Stimulated activated CD4-positive, alpha-beta T cell treated with anti-CD3 and anti-CD28 coated beads, TNF-alpha, amount 100 ng/mL, for 1 hour (primary cell): ENCODE measurements at places on chromosomes 11 and 22.

DNA sequence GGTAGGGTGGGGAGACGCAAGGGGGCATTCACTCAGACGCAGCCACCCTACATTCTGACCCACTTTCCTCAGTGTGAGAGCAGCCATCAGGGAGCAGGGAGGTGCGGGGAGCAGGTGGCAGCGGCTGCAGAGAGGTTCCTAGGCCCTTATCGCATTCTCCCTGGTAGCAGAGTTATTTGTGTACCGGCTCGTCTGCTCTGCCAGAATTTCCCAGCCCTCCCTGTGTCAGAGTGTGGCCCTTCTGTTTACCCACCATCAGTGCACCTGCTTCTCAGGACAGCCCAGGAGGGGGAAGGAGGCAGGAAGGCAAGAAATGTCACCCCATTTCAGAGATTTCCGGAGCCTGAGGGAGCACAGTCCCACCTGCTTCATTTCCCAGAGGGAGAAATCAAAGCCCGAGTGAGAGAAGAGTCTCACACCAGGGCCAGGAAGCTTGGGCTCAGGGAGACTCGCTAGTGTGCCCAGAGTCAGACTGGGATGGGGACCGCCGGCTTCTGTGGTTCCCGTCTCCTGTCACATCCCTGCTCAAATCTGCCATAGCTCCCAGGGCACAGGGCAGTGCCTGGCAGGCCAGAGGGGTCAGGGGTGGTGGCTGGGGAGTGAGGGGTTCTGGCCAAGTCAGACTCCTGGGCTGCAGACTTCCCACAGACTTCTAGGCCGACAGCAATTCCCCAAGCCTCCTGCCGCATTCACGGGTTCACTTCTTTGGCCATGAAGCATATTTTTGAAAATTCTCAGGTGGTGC, 49.7 kb downstream of the ARRB1 start:
- DNase-seq: no peak

DNA sequence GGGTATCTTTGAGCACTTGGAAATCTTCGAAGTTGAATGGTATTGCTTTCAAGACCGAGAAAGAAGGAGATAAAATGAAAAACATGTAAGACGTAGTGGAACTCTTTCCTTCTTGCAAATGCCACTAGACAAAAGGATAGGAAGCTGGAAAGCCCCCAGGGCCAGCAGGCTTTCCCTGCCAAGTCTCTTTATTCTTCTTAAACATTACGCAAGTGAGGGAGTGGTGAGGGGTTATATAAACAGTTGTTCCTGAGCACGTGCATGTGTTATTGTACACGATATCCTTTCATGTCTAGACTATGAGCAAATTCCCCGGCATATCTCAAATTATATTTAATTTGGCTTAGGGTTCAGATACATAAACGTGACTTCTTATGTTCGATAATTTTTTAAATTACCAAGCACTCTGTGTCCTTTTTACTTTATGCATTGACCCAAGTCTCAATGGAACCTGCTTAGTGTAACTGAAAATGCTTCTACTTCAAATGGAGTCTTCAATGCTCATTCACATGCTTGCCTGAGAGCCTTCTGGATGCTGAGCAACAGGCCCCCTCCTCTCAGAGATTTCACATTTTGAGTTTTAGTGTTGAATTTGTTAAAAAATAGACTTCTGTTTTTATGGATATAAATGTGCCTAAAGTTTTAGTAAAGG, 59.0 kb downstream of the PPP2R1B start:
- no peak for DNase-seq

GRCh38 chr22:40726514-40726913, 47.2 kb downstream of the MCHR1 start:
- DNase-seq: no peak

DNA sequence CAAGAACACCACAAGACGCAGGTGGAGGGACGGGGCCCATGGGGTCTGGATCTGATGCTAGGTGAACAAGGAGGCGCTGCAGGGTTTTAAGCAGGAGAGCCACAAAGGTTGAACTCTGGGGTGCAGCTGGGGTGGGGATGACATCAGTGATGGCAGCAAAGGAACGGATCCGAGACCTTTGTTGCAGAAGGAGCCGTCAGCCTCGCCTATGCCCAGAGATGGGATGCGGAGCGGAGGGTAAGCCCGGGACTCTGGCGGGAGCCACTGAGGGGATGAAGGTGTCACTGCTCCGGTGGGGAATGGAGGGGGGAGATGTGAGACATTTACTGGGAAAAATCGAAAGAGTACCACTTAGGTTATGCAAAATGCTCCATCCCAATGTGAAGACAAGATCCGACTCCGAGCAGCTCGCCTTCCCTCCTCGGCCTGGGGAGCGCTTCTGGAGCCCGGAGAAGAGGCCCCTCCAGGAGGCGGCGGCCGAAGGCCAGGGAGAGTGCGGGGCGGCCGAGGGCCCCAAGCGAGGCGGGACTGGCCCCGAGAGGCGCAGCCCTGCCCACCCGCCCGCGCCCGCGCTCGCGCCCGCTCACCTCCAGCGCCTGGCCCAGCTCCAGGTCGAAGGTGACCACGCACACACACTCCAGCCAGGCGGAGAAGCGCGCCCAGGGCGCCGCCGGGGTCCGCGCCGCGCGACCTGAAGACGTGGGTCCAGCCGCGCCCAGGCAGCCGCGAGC, 422 bp downstream of the DENND6B start:
- DNase-seq: no peak

DNA sequence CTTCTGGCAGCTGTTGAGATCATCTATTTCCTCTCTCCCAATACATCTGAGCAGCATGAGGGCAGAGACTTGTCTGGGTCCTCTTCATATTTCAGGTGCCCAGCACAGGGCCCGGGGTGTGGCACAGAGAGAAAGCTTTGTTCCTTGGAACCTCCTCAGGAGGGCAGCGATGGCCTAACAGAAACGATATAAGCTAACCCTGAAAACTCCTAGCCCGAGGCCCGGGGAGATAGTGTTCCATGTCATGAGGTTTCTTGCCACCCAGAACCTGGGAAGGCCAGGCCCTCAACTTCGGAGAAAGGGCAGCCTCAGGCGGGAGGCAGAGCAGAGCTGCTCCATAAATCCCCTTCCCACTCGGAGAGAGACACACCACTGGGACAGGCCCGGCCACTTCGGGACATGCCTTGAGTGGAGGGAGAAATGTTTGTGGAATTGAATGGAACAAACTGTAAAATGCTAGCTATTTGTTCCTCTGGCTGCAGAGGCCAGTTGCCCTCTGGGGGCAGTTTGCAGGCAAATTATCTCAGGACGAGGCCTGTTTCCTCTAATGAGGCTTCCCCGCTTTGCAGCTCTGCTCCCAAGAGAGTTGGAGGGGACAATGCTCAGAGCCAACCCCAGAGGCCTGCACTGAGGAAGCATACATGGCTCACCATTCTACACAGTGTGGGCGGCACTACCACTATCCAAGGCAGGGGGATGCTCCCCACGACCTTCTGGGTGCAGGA, 11.6 kb downstream of the ARRB1 start:
- DNase-seq: no peak

DNA sequence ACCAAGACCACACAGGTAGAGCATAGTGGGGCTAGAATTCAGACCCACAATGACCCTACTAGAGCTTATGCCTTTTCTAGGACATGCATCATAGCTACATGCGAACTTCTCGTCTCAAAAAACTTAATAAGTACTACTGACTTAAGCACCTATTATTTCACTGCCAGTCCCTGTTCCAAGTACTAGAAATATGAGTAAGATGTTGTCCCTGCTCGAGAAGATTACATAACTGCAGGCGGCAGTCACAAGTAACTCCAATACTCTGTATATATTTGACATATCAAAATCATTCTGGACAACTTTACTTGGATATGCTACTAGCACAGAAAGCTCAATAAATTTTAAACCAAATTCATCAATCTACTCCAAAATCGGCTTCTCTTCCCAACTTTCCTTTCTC, 235.0 kb downstream of the TTC28 start:
- DNase-seq: no peak

DNA sequence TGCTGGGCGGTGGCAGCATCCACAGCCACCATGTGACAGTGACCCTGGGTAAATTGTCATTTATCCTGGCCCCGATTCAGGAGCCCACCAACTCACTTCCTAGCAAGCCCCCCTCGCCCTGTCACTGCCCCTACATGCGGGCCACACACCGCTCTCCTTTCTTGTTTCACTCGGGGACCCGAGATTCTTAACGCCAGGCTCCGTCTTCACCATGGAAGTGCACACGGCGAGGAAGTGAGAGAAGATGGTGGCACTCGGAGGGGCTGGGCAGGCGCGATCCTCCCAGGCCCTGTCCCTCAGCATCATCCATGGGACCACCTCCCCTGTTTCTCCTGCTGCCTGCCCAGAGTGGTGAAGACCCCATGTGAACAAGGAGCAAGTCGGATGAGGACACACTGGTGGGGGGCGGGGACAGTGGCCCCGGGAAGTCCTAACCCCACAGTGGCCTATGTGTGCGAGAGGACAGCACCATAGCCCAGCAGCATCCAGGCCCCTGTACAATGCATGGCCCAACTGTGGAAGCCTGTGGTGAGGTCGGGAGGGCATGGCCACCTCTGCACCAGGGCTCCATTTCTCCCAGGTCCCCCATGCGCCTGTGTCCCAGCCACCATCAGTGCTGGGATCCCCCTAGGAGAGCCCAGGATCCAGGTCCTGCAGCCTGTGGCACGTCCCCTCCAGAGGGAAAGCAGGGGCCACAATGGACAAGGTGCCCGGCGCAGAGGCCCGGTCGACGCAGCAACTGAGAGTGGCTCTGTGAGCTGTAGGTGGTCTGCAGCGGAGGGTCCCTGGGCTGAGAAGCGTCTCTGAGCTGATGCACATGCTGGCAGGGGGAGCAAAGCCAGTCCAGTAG, 262.8 kb downstream of the BRD1 start:
- no peak for DNase-seq

GRCh38 chr11:95074792-95075563, 8.3 kb downstream of the SRSF8 start:
- no peak for DNase-seq

- DNase-seq: no peak
Observed at GRCh38 chr11:94771390-94771789, 3.2 kb downstream of the AMOTL1 start.

DNA sequence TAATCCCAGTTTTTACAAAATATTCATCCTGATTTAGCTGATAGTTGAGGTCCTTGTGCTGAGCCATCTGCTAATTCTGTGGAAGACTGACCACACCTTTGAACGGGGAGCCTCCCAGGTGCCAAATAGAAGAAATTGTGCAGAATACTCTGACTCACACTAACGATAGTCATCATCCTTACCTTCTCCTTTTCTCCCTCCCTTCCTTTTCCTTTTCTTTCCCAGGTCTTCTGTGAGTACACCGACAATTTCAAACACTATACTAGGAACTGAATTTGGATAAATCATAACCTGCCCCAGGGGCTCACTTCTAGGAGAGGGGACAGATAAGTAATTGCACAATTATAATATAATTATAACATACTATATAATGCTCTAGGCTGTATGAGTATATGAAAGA, 73.1 kb upstream of the CTSC start:
- DNase-seq: no peak

- DNase-seq: no peak
Observed at GRCh38 chr11:64252003-64252872, 908 bp downstream of the PLCB3 start.

- no peak for DNase-seq
Observed at GRCh38 chr11:15327786-15328231, 213.1 kb downstream of the INSC start.

DNA sequence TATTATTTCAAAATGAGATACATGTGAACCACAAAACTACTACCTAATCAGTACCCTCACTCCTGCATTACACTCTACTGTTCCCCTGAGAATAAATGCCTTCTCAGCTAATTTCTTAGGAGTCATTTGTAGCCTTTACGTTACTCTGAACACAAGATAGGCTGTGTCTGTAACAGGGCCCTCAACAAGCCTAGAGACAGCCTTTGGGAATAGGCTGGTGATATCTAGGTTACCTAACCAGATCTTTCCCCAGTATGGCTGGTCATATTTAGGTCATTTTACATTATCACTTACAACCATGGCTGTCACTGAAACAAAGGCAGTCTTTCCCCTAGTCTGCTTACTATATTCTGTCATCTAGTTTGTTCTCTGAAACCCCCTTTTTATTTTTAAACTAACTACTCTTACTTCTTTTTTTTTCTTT, 14.2 kb downstream of the ATM start:
- no peak for DNase-seq

DNA sequence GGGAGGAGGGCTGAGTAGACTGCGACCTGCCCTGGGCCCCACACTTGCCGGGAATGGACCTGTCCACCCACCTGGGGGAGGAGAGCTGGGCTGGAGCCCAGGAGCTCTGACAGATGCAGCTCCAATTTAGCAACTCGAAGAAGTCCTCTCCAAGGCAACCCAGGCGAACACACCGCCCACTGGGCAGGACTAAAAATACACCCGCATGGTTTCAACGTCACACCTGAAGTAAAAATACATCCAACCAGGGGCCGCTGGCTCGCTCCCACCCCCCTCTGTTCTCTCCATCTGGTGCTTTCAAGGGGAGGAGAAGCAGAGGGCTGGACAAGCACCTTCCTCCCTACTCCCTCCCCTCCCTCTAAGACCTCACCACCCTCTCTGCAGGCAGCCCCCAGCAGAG, 119.9 kb downstream of the FEZ1 start:
- DNase-seq: no peak

- DNase-seq: no peak
Observed at GRCh38 chr22:20546541-20546950, 39.1 kb downstream of the MED15 start.

DNA sequence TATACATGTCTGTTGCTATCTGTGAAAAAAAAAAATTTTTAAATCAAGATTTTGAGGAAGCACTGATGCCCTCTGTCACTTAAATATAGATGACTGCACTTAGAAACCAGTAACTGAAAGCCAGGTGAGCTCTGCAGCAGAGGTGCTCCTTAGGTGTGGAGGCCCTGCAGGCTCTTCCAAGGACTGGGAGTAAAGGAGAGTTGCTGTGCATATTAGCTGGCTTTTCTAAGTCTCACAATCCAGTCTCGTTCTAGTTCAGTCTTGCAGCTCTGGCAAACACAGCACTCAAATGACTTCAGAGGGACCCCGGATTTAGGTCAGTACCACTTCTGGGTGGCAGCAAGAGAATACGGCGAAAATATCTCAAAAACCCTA, 61.0 kb downstream of the LARGE2 start:
- no peak for DNase-seq
